Right cardiac atrium (tissue), 5 donors: ENCODE measurements at places on chromosomes 11 and 22. TPM values are rescaled to one million over a fixed set of nuclear protein-coding genes. Genes with fewer than 3 reads are reported as not detected.

Gene RAG1
- 0.83 TPM for total RNA-seq

Gene ME3
- total RNA-seq, result 23.8 TPM

Gene APLNR
- total RNA-seq, result 15.6 TPM

DNA sequence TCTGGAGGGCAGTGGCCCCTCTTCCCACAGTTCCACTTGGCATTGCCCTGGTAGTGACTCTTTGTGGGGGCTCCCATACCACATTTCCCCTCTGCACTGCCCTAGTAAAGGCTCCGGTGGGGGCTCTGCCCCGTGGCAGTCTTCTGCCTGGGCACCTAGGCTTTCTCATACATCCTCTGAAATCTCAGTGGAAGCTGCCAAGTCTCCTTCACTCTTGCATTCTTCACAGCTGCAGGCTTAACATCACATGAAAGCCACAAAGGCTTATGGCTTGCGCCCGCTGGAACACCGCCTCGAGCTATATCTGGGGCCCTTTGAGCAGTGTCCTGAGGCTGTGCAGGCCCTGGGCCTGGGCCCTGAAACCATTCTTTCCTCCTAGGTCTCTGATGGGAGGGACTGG is 25.3 kb downstream of the PLEKHB1 start:
- no peak for DNase-seq

GRCh38 chr11:76673176-76674142 is 2.9 kb upstream of the LRRC32 start:
- DNase-seq, result no peak

DNA sequence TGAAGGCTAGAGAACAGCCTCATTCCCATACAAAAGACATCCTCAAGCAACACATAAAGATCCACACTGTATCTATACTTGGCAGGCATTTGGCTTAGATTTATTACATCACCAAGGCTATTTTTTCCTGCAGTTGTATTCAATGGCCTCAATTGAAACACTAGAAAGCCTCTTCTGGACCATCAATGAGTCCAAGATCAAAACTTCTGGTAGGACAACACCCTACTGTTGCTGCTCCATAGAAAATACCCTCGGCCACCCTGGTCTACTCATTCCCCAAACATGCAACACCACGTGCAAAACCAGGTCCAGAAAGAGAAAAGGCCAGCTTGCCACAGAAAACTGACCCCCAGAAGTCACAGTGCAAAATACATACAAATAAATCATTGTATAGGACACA is 56.9 kb upstream of the CADM1 start:
- no peak for DNase-seq

DNA sequence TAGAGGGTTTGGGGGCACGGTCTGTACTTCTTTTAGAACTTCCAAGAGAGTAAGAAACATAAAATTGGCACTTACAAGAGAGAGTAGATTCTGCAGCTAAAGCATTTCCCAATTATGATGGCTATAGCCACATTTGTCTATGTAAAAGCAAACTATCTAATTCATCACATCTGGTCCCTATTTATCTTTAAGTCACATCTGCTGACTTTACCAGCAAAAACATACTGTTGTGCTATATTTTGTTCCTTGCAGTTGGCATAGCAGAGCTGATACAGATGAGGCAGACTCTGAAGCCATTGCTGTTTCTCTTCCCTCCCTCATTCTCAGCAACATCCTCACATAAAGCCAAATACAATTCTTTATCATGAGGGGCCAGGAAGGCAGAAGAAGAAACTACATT is 1533.5 kb upstream of the RAG2 start:
- DNase-seq, result no peak

DNA sequence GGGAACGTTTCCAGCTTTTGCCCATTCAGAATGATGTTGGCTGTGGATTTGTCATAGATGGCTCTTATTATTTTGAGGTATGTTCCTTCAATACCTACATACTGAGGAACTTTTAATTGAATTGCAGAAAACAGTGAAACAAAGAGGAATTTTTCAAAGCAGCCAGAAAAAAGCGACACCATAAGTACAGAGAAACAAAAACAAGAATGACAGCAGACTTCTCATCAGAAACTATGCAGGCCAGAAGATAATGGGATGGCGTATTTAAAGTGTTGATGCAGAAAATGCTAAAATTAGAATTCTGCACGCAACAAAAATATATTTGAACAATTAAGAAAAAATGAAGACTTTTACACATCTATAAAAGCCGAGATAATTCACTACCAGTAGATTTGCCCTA is 95.4 kb upstream of the TIMP3 start:
- DNase-seq, result no peak

GRCh38 chr11:126695293-126695692 is 305.3 kb downstream of the KIRREL3 start:
- no peak for DNase-seq

DNA sequence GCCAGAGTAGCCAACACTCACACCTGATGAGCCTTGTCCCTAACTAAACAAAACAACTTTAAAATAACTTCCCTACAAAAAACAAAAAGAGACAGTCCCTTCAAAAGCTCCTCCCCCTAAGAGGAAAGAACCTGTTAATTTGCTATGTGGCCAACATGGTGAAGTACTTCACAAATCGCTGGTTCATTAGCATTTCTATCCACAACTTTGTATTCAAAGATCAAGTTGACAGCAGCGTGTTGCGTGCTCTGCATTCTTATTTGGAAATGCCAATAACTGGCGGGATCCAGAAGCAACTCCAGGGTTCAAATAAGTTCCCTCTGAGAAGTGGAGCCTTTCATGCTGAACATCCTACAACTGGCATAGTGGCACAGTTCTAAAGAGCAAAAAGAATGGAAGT is 48.6 kb downstream of the CADM1 start:
- DNase-seq, result no peak
